Nucleus accumbens (tissue), 56 donors: ENCODE measurements at places on chromosomes 3 and 15.

DNA sequence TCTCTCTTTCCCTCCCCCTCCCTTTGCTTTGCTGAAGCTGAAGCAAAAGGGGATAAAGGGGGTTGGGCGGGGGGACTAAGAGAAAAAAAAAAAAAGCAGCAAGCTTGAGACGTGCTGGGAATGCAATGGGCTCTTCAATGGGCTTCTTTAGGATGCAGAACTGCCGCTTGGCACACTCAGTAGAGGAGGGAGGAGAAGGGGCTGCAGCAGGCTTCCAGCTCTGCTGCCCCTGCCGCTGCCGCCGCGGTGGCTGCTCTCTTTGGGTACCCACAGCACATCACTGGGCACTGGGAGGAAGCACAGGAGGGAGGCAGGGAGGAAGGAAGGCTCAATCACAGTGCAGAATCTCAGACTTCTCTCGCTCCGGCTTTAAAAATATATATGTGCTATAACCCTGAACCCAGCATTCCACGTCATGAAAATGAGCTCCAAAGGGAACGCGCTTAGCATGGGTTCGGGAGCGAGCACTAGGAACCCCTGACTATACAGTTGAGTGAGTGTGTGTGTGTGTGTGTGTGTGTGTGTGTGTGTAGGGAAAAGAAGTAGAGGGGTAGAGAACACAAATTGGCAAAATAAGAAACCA, 3.5 kb downstream of the SLITRK3 start:
- no peak for DNase-seq

- DNase-seq, result no peak
Observed at GRCh38 chr15:60722328-60723112, 243.6 kb upstream of the ICE2 start.

DNA sequence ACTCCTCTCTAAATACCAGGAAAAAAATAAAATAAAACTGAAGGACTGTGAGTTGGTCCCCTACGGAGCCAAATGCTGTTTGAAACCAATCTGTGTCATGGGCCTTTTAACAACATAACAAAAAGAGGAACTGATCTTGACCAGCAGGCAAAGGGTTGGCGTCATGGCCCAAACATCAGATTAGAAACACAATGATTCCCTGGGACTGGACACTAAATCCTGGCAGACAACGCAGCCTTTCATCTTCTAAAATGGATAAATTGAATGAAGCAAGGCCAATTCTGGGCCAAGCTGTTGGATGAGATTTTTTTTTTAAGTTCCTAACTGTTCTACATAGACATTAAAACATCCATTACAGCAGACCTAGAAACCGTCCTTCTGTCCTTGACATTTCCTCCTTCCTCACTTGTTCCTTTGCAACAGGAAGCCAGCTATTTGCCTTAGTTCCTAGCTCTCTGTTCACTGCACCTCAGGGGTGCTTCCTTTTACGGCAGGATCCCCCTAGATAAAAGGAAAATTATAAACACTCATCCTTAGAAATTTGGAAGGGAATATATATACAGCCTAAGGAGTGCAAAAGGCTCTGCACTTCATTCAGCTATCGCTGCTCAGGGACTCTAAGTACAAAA, 21.6 kb upstream of the TAFA4 start:
- DNase-seq, result no peak

GRCh38 chr3:196778755-196779154, 39.1 kb downstream of the PAK2 start:
- DNase-seq, result no peak

DNA sequence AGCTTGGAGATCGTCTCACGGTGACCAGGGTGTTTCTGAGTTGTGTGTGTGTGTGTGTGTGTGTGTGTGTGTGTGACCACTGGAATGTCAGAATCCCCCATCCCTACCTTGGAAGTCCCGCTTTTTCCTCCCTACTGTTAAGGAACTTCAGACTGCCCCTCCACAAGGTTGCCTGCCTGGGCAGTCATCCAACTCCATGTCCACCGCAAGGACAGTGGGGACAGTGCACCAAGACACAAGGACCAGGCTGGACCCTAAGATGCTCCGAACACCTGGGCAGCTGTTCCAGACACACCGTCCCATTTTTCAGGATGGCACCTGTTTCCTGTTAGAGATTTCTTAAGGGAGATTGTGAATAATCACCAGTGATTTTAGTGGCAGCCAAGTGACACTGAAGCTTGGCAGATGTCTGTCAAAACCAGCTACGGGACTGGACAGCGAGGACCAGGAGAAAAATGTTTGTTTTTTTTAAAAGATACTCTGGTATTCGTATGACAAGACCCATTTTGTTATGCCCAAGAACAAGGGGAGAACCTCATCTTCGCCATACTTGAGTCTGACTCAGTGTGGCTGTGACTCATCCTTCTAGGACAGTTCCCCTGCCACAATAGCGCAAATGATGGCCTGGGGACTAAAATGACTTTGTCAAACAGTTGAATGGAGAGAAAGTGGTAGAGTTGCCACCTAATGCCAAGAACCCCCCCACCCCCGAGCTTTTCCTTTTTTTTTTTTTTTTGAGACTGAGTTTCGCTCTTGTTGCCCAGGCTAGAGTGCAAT, 15.5 kb downstream of the PAQR9 start:
- no peak for DNase-seq

GRCh38 chr15:29925227-29926082, 103.2 kb upstream of the TJP1 start:
- DNase-seq, result no peak

- DNase-seq, result no peak
Observed at GRCh38 chr15:33801954-33802353, 166.3 kb upstream of the CHRM5 start.

GRCh38 chr3:59386165-59386564, 336.3 kb upstream of the CFAP20DC start:
- DNase-seq, result no peak

DNA sequence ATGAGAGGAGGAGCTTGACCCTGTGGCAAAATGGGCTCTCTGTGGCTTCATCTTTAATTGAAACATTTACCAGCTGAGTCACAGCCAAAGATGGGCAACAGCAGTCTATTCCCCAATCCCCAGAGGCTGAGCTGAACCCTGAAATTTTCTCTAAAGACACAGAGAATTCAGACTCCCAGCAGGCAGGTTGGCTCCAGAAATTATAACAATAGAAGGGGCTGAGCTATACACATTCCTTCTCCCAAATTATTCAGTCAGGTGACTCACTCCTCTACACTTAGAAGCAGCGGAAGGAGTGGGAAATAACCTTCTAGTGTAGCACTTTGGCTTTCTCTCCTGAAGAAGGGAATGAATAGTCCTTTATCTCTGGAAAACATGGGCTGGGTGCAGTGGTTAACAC, 264.3 kb upstream of the ARHGEF26 start:
- DNase-seq, result no peak

DNA sequence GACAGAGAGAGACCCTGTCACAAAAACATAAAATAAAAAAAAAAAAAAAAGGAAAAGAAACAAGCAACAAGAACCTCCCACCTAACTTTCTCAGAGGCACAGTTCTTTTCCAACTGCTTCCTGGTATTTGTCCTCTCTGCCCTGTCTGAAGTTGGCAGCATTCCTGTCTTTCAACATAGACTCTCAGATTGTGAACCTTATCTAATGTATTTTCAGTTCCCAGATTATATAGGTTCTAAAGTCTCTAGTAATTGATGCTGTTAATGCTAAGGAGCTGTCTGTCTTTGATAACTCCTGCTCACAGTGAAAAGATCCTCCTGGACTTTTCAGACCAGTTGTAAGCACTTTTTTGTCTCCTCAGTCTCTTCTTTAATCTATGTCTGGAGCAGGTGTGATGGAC, 199.5 kb upstream of the P2RY1 start:
- no peak for DNase-seq

DNA sequence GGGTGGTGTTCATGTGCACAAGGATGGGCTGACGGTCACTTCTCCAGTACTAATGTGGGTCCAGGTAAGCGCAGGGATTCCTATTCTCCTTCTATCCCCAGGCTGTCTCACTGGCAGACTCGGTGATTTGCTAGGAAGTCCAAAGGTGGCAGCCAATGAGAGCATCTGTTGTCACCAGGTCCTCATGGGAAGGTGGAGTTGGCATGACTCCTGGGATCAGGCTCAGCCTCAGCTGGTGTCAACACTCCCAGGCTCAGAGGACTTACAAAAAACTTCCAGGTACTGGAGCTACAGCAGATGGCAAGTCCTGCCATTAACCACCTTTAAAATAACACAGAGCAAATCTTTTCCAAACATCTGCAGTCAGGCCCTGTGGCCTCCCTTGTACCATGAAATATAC, 13.8 kb downstream of the XYLB start:
- no peak for DNase-seq

GRCh38 chr3:7630925-7631324, 770.0 kb downstream of the GRM7 start:
- DNase-seq, result no peak

- no peak for DNase-seq
Observed at GRCh38 chr3:73716418-73716817, 91.7 kb upstream of the PDZRN3 start.

DNA sequence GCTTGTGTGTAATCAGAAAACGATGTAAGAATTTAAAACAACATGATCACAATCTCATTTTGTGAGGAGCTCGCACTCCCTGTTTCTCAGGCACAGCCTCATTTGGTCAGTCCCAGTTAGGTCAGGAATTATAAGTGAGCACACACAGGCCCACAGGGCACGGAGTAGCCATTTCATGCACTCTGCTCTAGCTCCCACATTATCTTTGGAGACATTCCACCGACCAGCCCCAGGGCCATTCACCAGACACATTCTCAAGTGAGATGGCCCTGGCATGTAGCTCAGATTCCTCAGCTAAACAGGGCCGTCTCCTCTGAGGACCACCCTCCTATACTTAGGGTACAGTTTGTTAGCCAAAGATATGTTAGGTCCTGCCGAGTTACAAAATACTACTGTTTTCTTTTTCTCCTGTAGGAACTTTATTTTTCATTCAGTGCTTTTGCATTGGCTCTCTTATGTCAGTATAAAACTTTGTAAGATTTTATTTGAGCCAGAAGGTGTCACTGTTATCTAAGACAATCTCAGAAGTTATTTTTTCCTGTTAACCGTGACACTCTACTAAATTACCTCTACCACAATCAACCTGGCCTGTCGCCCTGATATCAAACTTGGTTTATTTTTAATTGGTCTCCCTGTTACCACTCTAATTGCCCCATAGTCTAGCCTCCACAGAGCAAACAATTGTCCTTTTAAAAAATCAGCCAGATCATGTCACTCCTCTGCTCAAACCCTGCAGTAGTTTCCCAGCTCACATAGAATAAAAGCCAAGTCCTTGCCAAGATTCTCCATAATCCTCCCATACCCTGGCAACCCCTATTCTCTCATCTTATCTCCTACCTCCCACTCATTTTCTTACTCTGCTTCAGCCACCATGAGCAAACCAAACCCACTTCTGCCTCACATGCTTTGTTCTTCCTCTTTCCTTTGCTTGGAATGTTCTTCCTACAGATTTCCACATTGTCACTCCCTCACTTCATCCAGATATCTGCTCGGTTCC, 105.7 kb downstream of the PPP2R3A start:
- DNase-seq, result no peak

DNA sequence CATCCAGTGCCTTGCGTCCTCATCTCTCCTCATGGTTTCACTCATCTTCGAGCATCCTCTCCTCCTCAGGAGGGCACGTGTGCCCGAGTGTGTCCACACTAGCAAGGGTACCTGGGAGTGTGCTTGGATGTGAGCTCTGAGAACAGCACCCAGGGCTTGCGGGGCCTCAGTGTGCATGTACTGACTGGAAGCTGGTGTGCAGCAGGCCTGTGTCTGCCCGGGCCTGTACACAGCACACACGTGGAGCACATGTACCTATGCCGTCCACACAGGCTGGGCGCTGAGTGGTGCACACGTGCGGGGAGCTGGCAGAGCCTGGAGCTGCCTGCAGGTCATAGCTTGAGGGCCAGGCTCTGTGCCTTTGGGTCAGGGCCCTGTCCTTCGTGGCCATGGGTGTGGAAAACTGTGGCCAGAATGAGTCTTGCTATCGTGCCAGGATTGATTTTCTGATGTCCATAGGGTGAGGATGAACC, 34.9 kb downstream of the TSPAN3 start:
- DNase-seq, result no peak

DNA sequence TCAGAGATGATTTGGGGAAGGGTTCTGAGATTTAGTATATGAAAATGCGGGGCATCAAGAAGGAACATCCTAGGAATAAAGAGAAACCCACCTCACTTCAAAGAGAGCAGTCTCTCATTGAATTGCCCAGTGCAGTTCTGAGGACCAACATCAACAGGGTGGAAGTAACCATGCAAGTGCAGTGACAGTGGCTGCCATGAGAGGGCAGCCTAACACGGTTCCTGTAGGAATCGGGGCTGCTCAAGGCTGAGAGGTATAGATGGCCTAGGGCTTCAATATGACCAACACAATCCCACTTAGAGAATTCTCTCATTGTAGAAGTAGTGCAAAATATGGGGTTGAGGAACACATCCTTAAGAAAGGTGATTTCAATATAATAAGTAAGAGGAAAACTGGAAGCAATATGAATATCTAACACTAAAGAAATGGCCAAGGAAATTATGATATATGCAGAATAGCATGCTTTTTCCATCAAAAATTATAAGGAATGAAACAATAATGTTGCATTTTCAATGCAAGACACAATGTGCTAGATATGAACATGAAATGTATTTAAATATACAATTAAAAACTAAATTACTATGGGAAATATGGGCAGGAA, 51.1 kb upstream of the ARRDC4 start:
- no peak for DNase-seq

DNA sequence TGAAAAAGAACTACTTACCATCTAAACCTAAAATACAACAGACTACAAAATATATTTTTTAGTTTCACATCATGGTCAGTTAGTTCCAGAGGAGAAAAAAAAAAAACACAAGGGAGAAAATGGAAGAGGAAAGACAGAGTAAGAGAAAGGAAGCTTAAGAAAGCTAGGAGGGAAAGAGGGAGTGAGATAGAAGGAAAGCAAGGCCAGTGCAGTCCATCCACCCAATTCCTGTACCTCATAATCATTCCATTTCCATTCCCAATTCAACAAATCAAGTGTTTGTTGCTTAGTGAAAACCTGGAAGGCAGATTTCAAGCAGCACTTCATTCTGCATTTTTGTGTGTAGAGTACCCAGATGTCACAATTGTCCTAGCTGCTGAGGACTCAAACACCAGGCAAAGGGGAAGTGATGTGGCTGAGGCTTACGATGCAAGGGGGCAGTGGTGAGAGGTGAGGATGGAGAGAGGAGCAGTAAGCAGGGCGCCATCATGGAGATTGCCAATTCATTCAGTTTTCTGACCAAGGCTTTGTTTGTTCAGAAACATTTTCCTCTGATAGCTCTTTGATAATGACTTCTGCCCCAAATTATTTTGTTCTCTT, 83.6 kb upstream of the GSK3B start:
- no peak for DNase-seq

DNA sequence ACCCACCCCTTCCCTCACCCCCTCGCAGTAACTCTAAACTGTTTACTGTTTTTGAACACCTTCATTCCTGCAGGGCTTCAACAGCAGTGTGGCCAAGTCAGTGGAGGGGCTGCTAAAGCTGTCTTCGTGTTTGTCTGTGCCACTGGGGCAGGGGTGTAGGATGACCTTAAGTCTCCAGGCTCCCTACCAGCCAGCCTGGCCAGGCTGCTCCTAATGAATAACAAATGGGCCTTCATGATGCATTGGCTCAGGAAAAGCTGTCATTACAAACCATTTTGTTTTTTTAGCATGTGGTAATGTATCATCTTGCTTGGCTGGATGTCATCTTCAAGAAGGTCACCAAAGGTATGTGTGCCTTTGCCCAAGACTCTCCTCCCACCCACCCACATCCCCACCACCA, 372.2 kb upstream of the WNT5A start:
- DNase-seq, result no peak

GRCh38 chr3:173938616-173939015, 541.1 kb downstream of the NLGN1 start:
- no peak for DNase-seq
